CD4-positive, CD25-positive, alpha-beta regulatory T cell (primary cell): ENCODE measurements at places on chromosomes 11 and 22. TPM values are rescaled to one million over a fixed set of nuclear protein-coding genes. Genes with fewer than 3 reads are reported as not detected.

The ARHGAP8 gene
- not detected for polyA plus RNA-seq

The LGR4 gene
- polyA plus RNA-seq, result 0.27 TPM

The BAIAP2L2 gene
- not detected for polyA plus RNA-seq

The VPREB1 gene
- polyA plus RNA-seq, result not detected

The CNTN5 gene
- not detected for polyA plus RNA-seq

The GDPD4 gene
- not detected for polyA plus RNA-seq

The NOX4 gene
- polyA plus RNA-seq, result not detected

The OOSP3 gene
- polyA plus RNA-seq, result not detected

The MS4A6E gene
- polyA plus RNA-seq, result not detected

The RTN4R gene
- 2.5 TPM for polyA plus RNA-seq

The GALNT18 gene
- 0.10 TPM for polyA plus RNA-seq

The RFPL3 gene
- polyA plus RNA-seq, result not detected

The OR6T1 gene
- polyA plus RNA-seq, result not detected

The SEPTIN5 gene
- polyA plus RNA-seq, result not detected

The OAF gene
- polyA plus RNA-seq, result 0.39 TPM

The SWAP70 gene
- 10.6 TPM for polyA plus RNA-seq

The LRRC4C gene
- not detected for polyA plus RNA-seq

The OR52H1 gene
- not detected for polyA plus RNA-seq

The SCGB2A2 gene
- not detected for polyA plus RNA-seq

The FXYD2 gene
- 72.8 TPM for polyA plus RNA-seq

The DCHS1 gene
- polyA plus RNA-seq, result 1.6 TPM

The LMO2 gene
- not detected for polyA plus RNA-seq

The C11orf97 gene
- not detected for polyA plus RNA-seq

The B3GAT1 gene
- polyA plus RNA-seq, result not detected

The NCF4 gene
- 57.8 TPM for polyA plus RNA-seq

The TSGA10IP gene
- not detected for polyA plus RNA-seq

The CSKMT gene
- 2.2 TPM for polyA plus RNA-seq

The SYNGR1 gene
- polyA plus RNA-seq, result 0.25 TPM
